IgD-negative memory B cell (primary cell): ENCODE measurements at places on chromosomes 3 and 15. TPM values are rescaled to one million over a fixed set of nuclear protein-coding genes. Genes with fewer than 3 reads are reported as not detected.

STAC gene
- not detected for polyA plus RNA-seq

FES gene
- polyA plus RNA-seq = 7.7 TPM

ATR gene
- polyA plus RNA-seq = 12.6 TPM

DUOXA2 gene
- polyA plus RNA-seq = not detected

MYZAP gene
- polyA plus RNA-seq = 1.8 TPM
